ENCODE measurements at places on chromosomes 5 and 9.

GRCh38 chr9:120291050-120291449 is 288.9 kb downstream of the CDK5RAP2 start:
- DNase-seq, result no peak

DNA sequence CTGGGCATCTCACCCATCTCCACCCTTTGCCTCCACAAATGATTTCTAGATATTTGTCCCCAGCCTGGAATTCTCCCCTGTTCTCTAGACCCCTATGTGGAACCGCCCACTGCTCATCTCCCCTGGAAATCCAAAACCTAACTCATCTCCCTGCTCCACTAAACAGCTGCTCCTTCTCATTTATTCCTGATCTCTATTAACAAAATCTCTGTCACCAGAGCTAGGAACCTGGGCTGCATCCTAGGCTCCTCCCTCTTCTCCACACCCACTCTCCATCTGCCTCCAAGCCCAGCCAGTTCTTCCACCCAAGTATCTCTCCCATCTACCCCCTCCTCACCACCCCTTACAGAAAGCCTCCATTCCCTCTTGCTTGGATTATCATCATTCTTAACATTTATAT is 24.0 kb upstream of the SYNPO start:
- no peak for DNase-seq

DNA sequence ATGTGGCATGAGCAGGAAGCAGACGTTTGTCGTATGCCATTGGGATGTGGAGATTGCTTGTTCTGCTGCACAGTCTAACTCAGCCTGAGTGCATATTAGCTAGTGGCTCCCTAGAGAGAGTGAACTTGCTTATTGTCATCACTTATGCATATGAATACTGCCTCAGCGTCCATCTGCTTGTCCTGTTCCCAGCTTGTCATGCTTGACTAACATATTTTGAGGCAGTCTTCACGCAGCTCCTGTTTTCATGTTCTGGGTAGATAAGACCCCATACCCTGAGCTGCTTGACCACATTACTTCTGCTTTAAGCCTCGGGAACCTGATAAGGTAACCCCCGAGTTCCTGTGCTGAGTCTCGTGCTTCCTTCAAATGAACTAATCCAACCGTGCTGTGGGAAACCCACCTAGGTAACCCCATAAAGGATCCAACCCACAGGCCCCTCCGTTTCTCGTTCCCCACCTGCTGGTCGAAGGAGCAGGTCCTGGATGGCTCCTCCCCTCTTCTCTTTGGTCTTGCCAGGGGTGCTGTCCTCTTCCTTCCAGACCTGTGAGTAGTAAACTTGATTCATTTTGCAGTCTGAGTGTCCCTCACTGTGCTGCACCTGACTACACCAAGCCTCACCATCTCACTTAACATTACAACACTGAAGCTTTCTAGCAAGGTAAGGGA is 25.0 kb downstream of the ANKRD33B start:
- DNase-seq, result no peak

- DNase-seq, result no peak
Observed at GRCh38 chr9:89439571-89439970, 58.3 kb downstream of the SEMA4D start.

All from stimulated activated CD4-positive, alpha-beta T cell treated with anti-CD3 and anti-CD28 coated beads, Interleukin-1b, Interleukin-23, amount 100 ng/mL, for 1 hour (primary cell).